Right atrium auricular region (tissue), 2 donors: ENCODE measurements at places on chromosomes 3 and 15. TPM values are rescaled to one million over a fixed set of nuclear protein-coding genes. Genes with fewer than 3 reads are reported as not detected.

- DNase-seq, result no peak
Observed at GRCh38 chr3:185280572-185281365, 26.9 kb upstream of the EHHADH start.

DNA sequence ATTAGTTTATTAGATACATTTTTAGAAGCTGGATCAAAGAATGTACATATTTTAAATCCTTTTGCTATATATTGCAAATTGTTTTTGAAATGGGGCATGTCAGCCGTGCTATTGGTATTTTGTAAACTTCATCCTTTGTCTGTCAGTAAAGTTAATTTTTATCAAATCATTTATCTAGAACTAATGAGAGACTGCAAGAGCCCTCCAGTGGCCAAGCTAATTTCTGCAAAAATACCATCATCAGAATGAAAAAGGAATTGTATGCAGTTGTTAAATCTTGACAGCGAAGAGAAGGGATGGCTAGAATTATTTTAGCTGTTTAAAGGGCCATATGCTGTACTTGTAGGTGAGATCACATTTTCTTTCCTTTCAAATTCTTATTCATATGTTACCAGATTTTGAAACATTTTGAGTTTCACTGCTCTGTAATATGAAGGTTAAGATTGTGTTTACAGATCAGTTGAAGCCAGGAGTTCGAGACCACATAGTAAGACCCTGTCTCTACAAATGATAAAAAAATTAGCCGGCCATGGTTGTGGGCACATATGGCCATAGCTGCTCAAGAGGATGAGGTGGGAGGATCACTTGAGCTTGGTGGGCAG lies 8.1 kb upstream of the CLDN11 start:
- no peak for DNase-seq

- no peak for DNase-seq
Observed at GRCh38 chr3:10707400-10708215, 108.4 kb upstream of the SLC6A11 start.

- DNase-seq, result no peak
Observed at GRCh38 chr3:57598765-57599360, 1.7 kb upstream of the ARF4 start.

The PRR20G gene
- not detected for total RNA-seq

The VIPR1 gene
- 6.2 TPM for total RNA-seq

The PLA1A gene
- total RNA-seq, result 11.6 TPM

The TUSC7 gene
- not detected for total RNA-seq
